ENCODE measurements at places on chromosomes 1 and 21. TPM values are rescaled to one million over a fixed set of nuclear protein-coding genes. Genes with fewer than 3 reads are reported as not detected.

DNA sequence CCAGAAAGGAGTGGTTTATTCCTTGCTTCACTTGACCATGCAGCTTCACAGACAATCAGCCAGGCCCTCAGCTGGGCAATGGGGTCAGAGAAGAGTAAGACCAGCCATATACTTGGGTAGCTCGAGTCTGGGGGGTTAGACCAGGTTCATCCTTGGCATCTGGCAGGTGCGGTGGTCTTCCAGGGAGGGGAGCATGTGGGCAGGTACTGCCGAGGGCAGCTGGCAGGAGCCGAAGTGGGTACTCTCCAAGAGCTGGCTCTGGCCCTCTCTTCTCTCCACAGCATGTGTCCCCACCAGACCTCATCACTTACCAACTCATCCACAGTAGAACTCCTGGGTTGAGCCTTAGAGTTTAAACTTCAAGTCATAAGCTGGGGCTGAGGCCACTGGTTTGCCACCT, 156.8 kb downstream of the FOXD2 start:
- no peak for DNase-seq

The ADGRL2 gene
- 0.57 TPM for total RNA-seq

The TFF3 gene
- total RNA-seq = not detected

The LCE2C gene
- not detected for total RNA-seq

GRCh38 chr21:42375506-42375905, 9.2 kb upstream of the TFF1 start:
- DNase-seq = no peak

The PAQR6 gene
- total RNA-seq = 0.59 TPM

DNA sequence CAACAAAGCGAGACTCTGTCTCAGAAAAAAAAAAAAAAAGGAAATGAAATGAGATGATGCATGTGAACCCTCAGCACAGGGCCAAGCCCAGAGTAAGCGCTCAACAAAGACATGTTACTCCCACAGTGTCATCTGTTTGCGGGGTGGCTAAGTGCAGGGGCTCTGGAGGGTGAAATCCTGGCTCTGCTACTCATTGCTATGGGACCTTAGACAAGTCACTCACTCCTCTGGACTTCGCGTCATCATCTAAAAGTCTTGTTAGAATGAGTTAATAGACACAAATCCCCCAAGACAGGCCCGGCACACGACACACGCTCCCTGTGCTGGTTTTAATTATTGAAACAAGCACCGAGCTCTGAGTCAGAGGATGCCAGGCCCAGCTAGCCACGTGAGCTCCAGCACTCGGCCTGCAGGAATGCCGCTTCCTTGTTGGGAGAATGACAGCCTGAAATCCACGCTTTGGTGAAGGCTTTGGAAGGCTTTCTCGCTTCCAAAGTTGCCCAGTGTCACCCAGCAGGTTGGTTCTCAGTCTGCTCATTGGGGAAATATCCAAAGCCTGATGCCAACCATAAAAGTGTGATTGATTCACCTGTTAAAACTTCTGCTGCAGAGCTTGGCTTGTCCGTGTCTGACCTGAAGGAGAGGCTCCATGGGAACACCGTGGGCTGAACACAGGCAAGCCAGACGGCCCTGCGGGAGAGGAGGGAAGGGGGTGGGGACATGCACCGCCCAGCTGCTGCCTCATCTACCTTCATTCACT, 36.7 kb upstream of the TARDBP start:
- DNase-seq = peak; percentile 80

DNA sequence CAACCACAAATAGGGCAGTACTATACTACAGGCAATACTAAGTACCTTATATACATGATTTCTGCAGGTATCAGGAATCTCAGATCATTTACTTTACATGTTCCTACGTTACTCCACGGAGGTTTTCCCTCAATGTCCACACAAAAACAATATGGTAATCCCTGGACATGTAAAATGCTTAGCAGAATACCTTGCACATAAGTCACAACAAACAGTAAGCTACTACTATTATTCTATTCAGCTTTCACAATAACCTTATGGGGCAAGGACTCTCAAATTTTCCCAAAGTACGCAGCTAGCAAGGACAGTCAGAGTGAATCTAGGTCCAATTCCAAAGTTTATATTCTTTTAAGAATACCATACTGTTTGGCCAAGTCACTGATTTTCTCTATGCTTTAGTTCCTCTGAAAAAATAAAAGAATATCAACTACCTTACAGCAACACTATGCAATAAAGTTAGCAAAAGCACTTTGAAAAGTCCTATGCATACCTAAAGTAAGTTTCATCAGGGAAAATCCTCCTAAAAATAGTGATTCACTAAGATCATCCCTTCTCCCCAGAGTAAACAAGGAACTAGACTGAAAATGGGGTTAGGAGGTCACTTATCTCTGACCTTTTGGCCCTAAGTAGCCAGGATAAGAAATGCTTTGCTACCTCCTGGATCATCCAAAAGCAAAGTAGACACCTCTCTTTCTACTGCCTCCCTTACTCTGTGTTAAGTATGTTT, 67.4 kb downstream of the LUZP1 start:
- DNase-seq = no peak

The SMIM12 gene
- 31.0 TPM for total RNA-seq

- DNase-seq = no peak
Observed at GRCh38 chr1:25705699-25706098, 89.1 kb downstream of the MAN1C1 start.

GRCh38 chr1:198664068-198664788, 25.4 kb downstream of the PTPRC start:
- no peak for DNase-seq

DNA sequence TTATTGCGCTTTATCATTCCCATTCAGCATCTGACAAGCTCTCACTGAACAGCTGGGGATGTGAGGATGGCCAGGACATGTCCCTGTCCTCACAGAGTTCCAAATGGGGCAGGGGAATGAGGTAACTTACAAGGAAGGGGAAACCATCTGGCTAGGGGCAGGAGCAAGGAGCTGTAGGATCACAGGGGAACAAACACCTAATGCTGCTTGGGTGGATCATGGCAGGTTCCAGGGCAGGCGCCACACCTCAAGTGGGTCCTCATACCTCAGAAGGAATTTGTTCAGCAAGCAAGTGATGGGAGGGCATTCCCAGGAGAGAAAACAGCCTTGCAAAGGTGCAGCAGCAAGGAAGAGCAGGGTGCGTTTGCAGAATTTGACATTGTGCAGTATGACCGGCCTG, 35.1 kb upstream of the GRIK3 start:
- DNase-seq = no peak

- DNase-seq = peak; percentile 35
Observed at GRCh38 chr1:42210421-42211133, 46.0 kb upstream of the GUCA2A start.

- no peak for DNase-seq
Observed at GRCh38 chr1:201089596-201089995, 22.6 kb downstream of the CACNA1S start.

DNA sequence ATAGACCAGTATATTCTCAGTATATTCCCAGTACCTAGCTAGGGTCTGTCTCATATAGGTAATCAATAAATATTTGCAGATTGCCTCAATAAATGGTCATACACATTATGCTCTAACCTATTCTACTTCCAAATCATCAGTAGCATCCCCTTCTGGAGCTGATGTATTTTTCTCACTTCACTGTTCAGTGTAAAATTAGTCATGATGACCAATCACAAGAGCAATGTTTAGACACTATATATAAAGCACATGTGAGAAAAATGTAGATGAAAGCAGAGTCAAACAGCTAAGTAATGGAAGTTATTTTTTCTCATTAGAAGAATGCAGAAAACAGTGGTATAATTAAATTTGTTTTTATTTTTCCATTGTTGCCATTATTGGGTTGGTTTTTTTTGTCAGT, 34.7 kb downstream of the EPRS1 start:
- DNase-seq = no peak

DNA sequence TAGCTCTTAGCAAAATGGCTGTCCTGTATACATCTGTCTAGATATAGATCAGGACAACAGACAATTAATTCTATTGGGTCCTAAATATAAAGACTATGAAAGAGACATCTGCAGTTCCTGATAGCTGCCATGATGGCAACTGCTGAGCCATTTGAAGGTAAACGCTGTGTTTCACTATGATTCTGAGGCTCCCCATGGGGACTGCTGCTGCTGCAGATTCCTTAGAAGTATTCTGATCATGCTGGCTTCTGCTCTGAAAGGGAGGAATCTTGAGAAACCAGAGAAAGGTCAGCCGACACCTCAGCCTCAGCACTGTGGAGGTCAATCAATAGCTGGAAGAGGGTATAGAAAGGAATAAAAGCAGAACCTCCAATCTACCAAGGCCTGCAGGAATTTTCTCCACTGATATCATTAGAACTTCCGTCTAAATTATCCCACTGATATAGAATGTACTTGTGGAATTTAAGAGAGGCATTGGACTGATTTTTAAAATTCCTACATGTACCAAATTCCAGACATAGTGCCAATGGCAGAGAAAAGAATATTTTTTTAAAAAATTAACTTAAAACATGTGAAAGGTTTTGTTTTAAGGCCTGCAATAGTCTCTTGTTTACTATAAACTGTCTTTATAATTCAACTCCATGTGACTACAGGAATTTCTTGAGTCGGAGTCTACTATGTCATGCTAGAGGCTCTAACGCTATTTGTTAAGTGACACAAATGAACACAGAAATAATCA, 53.2 kb downstream of the DDAH1 start:
- DNase-seq = no peak

- no peak for DNase-seq
Observed at GRCh38 chr1:244603498-244603897, 49.4 kb upstream of the DESI2 start.

- no peak for DNase-seq
Observed at GRCh38 chr1:1206966-1207531, 657 bp upstream of the TNFRSF18 start.

DNA sequence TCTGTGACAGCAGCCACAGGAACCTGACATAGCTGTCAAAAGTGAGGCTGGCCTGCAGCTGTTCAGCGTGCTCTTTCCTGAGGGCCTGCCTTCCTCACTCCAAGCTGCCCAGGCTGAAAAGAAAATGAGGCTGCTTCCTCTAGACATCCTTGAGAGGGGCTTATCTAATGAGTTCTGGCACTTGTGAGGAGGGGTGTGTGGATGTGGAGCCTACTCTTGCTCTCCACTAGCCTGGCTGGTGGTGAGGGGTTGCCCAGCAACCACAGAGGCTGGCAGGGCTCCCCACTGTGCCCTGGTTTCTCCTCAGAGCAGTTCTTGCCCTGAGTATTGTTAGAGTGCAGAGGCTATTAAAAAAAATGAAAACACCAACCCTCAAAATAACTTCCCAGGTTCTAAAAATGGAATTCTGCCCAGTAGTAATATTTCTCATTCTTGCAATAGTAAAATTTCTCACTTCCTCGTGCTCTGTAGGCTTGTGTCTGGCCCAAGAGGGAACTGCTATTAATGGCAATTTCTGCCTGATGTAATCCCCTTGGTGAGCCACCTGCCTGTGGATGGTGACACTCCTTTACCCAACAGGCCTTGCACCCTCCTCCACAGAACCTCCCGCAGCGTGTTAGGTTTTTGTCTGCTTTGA, 52.6 kb upstream of the EPS8L3 start:
- peak; percentile 41 for DNase-seq

DNA sequence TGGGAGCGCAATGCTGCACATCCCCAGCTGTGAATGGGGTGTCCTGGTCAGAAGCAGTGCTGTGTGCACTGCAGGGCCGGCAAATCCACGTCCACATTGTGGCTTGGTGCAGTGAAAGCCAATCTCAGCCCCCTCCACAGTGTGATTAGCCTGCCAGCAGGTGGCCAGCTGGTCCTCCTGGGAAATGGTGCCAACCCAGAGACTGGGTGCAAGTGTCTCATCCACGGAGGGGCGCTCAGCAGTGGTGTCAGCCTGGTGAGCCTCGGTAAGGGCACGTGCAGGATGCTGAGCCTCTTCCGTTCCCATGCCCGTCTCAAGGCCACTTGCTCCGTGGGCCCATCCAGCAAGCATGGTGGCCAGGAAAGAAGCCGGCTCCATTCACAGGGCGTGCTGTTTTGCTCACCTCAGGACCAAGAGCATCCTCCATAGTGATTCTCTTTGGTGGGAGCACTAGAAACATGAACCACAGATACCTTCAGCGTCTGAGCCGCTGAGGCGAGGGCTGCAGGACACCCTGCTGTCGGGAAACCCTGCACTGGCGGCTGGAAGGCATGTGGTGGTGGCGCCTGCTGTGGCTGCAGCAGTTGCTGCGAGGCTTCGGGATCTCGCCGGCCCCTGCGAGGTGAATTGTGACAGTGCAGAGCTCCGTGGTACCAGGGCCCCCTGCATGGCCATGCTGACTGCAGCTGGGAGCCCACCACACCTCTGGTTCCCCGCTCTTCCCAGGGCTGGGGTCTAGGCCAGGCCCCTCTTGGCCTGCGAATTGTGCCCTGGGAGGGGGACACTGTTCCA, 2.0 kb upstream of the SMYD3 start:
- DNase-seq = no peak

The HSD3B1 gene
- not detected for total RNA-seq

The TINAGL1 gene
- 1.1 TPM for total RNA-seq

- DNase-seq = peak; percentile 77
Observed at GRCh38 chr1:66464802-66465201, 69.2 kb upstream of the SGIP1 start.

- no peak for DNase-seq
Observed at GRCh38 chr1:84758968-84759491, 68.8 kb upstream of the SSX2IP start.

GRCh38 chr1:188769936-188770335, 1707.7 kb downstream of the BRINP3 start:
- DNase-seq = no peak

The S100A8 gene
- not detected for total RNA-seq

GRCh38 chr1:27103498-27103897, 51.4 kb downstream of the SLC9A1 start:
- DNase-seq = no peak

GRCh38 chr1:59569198-59569597, 245.6 kb upstream of the HOOK1 start:
- DNase-seq = no peak

The SETSIP gene
- not detected for total RNA-seq

DNA sequence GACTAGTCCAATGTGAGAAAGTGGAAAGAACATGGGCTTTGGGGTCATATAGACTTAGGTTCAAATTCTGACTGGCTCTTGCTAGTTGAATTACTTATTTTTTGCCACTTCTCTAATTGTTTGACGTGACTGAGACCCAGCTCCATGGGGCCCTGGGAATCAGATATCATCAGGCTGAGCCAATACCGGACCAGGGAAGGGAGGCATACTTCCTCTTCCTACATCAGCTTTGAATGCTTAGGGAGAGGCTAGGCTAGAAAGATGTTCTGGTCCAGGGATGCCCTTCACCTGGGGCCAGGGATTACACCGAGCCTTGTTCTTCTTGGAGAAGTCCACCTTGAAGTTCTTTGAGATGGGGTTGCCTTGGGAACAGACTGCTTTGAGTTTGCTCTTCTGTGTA, 3.7 kb upstream of the NR1I3 start:
- no peak for DNase-seq

The HTR1D gene
- not detected for total RNA-seq

DNA sequence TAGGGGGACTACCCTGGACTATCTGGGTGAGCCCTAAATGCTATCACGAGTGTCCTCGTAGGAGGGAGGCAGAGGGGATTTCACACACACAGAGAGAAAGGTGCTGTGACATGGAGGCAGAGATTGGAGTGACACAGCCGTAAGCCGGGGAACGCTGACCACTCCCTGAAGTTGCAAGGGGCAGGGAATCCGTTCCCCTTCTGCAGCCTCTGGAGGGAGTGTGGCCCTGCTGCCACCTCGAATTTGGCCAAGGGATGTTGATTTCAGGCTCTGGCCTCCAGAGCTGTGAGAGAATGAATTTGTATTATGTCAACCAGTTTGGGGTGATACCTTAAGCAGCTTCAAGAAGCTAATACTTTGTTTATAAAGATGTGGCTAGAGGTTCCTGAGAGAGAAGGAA, 137.7 kb downstream of the ACTL8 start:
- no peak for DNase-seq
